ENCODE measurements at places on chromosomes 2 and 18. TPM values are rescaled to one million over a fixed set of nuclear protein-coding genes. Genes with fewer than 3 reads are reported as not detected.

GRCh38 chr2:181063696-181064095, 83.3 kb downstream of the UBE2E3 start:
- DNase-seq, result no peak

- no peak for DNase-seq
Measured at GRCh38 chr2:172307800-172308199, 119.6 kb upstream of the ITGA6 start.

DNA sequence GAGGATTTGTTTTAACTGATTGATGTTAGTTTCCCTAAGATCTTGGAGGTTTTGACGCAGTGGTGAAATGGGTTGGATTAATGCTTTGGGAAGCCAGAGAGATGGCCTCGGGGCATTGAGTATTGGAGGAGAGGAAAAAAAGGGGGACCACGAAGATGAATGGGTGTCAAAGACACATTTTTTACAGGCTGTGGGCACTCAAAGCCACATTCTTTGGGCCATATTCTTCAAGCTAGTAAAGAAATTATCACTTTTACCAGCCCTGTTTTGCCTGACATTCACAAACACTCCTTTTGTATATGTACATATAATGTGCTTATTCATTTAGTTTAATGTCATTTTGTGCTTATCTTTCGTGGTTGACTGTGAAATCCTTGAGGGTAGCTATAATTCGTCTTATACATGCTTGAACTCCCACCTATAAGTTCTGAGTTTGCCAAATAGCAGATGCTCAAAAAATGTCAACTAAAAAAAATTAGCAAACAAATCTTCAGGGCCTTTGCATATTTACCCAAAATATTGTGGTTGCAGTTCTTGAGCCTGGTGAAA, 146.3 kb downstream of the ARL6IP6 start:
- DNase-seq, result no peak

GRCh38 chr2:65834771-65835475, 402.5 kb upstream of the SPRED2 start:
- no peak for DNase-seq

GRCh38 chr18:79527656-79528315, 132.1 kb downstream of the NFATC1 start:
- peak; percentile 14 for DNase-seq

Gene STEAP3
- 17.2 TPM for total RNA-seq
